Natural killer cell (primary cell): ENCODE measurements at places on chromosomes 13 and 19.
A peak's percentile ranks its signal among the peaks of the same experiment; 100 is the strongest.

DNA sequence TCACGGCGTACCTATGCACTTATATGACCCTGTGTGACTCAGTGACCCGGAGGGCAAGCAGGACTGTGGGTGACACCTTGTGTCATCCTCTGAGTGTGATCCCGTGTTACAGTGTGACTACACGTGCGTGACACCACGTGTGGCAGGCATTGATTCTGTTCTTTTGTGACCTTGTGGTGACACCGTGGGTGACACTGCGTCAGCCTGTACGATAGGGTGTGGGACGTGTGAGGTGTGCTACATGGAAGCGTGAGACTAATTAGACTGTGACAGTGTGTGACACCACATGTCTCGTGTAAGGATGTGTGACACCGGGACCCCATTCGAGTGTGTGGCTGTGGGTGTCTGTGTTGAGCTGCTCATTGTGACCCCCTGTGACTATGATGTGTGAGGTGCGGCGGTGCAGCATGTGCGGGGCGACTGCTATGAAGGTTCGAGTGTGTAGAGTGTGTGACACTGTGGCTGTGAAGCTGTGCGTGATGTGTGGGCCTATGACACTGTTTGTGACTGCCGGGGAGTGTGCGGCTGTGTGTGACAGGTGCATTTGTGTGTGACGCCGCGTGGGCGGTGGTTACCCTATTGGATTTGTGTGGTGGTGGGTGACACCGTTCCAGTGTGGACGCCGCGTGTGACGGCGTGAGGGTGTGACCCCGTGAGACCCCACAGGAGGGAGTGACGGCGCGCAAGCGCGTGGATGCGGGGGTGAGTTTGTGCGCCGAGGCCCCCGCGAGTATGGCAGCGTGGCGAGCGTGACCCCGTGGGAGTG lies 399 bp upstream of the SPTBN4 start:
- peak overlapping the region; percentile 70 for H3K4me3 ChIP-seq
- H3K36me3 ChIP-seq = no peaks in the 10 kb centered on the region
- peak overlapping the region; percentile 81 for H3K27ac ChIP-seq
- DNase-seq = peak; percentile 88

DNA sequence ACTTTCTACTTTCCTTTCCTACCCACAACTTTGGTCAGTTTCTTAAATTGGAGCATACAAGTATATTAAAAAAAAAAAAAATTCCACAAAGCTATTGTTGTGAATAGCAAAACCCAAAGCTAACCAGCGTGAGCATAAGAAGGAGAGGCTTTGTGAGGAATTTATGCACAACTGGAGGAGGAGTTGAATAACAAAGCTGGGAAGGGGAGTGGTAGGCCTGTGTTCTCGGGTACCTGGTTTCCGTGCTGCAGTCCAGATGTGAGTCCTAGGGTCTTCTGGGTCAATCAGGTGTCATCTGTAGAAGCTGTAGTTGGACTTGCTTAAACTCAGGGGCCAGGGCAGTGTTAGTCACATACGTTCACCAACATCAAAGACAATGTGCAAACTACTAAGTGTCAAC lies 422.5 kb upstream of the SGCG start:
- DNase-seq = no peak

DNA sequence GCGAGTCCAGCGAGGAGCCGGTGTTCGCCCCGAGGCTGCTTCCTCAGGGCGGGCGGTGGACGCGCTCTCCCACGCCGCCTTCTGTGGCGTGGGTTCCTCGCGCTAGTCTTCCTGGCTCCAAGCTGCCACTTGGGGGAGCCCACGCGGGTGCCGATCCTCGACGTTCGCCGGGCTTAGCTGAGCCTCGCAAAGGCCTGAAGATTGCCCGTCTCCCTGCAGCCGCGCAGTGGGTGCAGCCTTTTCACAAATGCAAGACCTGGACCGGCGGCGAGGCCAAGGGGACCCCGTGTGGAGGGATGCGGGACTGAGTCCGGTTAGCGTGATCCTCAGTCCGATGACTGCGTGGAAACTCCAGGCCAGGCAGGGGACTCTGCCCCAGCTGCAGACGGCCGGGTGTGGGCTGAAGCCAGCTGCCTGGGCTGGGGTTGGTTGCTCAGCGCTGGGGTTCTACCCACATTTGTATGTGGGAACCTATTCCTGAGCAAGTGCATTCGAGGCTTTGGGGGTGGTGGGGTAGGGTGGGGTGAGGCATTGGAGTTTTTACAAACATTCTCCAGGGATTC lies 16.6 kb upstream of the LRP3 start:
- peak overlapping the region; percentile 85 for H3K4me3 ChIP-seq
- H3K27me3 ChIP-seq = no peaks in the 10 kb centered on the region
- peaks cover 39% of the 10 kb centered on the region for H3K4me1 ChIP-seq

- peaks cover 2% of the 10 kb centered on the region for H3K4me1 ChIP-seq
- no peak overlapping the region for H3K4me3 ChIP-seq
- H3K27me3 ChIP-seq = peaks cover 9% of the 10 kb centered on the region
- no peak for DNase-seq
- H3K27ac ChIP-seq = no peak overlapping the region
These were observed 5.5 kb downstream of the SLC15A1 start for GRCh38 chr13:98746968-98747367.

DNA sequence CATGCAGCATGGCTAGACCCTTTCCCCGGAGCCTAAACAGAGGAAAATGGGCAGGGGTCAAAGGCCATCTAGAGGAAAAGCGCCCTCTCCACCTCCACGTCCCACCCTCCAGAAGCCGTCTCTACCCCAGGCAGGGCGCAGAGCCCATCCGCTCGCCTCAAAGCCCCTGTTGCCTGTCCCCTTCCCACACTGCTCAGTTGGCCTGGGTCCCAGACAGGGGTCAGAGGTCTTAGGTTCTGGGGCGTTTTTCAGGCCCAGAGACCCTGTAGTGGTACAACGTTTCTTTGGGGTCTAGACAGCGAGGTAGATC lies 285 bp downstream of the TMEM143 start:
- no peak for DNase-seq
- peak overlapping the region; percentile 94 for H3K27ac ChIP-seq
- H3K36me3 ChIP-seq = no peaks in the 10 kb centered on the region
- H3K4me3 ChIP-seq = peak overlapping the region; percentile 55

DNA sequence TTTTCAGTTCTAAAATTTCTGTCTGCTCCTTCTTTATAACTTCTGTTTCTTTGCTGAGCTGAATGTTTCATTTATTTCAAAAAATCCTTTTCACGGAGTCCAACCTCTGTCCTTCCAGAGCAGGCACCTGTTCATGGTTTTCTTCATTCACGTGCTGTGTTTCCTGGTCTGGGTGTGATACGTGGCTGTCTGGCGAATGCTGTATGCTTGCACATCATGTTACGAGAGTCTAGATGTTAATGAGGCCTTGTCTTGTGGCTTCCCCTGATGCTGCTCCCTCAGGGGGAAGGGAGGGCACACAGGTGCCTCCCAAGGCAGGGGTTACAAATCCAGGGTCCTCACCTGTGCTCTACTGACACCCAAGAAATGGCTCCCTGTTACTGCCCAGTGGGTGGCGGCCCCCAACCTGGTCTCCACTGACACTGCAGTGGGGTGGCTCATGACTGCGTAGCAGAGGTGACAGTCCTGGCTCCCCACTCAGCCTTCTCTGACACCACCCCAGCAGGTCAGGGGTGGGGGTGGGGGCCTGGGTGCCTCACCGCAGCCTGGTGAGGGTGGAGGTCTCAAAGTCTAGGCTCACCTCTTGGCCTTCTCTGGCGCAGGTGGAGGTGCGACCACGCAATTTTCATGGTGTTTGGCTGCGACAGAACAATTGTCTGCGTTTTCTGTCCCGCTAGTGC lies 20.1 kb upstream of the RAB20 start:
- no peak for DNase-seq
- no peak overlapping the region for H3K27ac ChIP-seq
- H3K4me3 ChIP-seq = no peak overlapping the region
- H3K36me3 ChIP-seq = no peaks in the 10 kb centered on the region
- no peaks in the 10 kb centered on the region for H3K4me1 ChIP-seq
